ENCODE measurements at places on chromosomes 13 and 19.

DNA sequence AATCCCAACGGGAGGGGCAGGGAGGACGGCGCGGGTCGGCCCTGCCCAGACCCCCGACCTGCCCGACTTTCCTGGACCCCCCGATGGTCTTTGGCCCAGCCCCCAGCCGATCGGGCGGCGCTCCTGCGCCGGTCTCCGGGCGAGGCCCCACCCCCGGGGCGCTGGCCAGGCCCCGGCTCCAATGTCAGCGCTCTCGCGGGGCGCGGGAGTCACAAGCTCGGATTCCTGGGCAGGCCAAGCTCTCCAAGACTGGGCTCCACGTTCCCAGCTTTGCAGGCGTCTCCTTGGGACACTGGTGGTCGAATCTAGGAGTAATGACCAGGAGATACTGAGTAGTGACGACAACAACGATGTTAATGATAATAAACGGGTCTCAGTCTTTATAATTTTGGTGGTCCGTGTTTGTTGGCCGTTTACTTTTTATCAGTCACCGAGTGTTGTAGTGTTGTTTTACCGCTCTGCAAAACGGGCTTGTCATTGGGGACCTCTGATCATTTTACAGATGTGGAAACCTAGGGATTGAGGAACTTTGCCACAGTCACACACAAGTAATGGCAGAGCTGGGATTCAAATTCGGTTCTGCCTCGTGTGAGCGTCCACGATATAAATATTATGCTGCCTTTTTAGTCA, 545 bp downstream of the RAD23A start:
- no peak for DNase-seq

DNA sequence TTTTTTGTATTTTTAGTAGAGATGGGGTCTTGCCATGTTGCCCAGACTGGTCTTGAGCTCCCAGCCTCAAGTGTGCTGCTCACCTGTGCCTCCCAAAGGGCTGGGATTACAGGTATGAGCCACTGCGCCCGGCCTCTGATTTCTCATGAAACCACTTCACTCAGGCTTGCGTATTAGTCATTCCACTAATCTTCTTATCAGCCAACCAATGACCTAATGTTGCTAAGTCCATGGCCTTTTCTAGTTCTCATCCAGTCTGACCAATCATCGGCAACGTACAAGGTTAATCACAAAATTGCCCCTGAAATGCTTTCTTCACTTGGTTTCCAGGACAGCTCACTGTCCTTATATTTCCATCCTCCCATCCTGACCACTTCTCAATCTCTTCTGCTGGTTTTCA, 605.3 kb upstream of the SLC10A2 start:
- DNase-seq = no peak

- no peak for DNase-seq
Observed at GRCh38 chr19:34235425-34235940, 18.9 kb upstream of the GARRE1 start.

- no peak for DNase-seq
Observed at GRCh38 chr13:52921194-52921593, 72.8 kb upstream of the PCDH8 start.

- no peak for DNase-seq
Observed at GRCh38 chr13:93552596-93552995, 326.0 kb downstream of the GPC6 start.

DNA sequence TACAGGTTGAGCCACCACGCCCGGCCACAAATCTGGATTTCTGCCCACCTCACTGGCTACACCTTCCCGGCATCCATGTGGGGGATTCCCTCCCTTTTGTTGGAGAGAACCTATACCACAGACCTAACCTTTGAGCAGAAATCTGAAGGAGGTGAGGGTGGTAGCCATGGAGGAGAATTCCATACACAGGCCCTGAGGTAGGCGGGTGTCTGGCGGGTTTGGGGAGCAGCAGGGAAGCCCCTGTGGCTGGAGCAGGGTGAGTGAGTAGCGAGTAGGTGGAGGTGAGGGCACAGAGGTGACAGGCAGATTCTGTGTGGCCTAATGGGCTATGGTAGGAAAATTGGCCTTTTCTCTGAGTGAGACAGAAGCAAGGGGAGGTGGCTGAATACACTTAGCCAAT, 10.6 kb downstream of the EIF3K start:
- no peak for DNase-seq

GRCh38 chr13:25242956-25243355, 44.3 kb downstream of the MTMR6 start:
- no peak for DNase-seq

GRCh38 chr13:113152984-113153809, 5.3 kb upstream of the PROZ start:
- DNase-seq = no peak

DNA sequence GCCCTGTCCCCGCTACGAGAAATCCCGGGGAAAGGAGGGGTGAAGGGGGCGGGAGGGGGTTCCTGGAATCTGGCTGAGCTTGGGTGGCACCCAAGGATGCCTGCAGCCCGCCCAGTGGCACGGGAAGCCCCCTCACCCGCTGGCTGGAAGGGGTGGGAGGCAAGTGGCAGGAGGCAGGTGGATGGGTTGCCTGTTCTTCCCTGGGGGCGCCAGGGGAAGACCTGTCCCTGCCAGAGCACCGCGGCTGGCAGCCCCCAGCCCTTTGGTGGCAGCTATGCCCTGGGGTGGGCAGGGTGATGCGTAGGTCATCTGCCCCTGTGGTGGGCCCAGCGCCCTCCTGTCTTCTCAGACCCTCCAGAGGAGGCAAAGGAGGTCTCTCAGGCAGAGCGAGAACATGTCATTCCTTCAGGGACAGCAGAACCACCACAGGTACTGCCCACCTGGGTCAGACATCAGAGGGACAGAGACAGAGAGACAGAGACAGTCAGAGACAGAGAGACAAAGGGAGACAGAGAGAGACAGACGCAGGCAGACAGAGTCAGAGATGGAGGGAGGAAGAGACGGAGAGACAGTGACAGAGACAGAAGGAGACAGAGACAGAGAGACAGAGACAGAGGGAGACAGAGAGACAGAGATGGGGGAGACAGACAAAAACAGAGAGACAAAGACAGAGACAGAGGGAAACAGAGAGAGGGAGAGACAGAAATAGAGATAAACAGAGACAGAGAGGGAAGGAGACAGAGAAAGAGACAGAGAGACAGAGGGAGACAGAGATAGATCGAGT, 36.7 kb downstream of the EFNA2 start:
- DNase-seq = no peak

DNA sequence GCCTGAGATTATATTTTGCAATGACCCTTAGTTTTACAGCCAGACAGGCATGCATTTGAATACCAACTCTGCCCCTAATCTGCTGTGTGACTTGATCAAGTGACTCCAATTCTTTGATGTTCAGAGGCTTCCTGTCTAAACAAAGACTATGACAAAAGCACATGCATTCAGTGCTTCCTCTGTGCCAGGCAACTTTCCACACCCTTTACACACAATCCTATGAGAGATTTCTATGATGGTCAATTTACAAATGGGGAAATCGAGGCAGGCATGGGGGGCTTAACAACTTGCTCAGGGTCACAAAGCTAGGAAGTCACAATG, 3.7 kb upstream of the LYPD3 start:
- DNase-seq = no peak

GRCh38 chr19:47610902-47611301, 2.0 kb downstream of the BICRA start:
- no peak for DNase-seq

DNA sequence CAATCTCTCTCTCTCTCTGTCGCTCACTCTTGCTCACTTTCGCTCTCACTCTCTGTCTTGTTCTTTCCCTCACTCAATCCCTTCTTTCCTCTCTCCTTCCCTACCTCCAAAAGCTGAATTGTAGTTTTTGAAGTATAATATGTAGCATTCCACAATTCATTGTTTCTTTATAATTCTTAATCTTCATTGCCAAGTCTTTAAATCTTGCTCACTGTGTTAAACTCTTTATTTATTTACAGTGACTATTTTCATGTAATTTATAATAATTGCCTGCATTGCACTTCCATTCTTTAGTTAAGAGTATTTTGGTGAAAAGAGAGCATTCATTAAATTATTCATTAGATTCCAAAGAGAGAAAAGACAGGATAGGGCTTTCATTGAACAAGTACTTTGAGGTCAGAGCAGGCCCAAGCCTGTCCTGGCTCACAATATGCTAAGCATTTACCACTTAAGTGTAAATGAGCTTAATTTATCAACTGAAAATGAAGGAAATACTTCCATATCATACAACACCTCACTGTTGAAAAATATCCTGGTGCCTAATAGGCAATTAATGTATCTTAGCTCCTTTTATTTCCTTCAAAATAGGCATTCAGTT, 257.4 kb upstream of the SLITRK1 start:
- DNase-seq = no peak

GRCh38 chr19:41174297-41174928, 18.6 kb upstream of the CYP2S1 start:
- no peak for DNase-seq

GRCh38 chr13:23618341-23618740, 48.1 kb downstream of the TNFRSF19 start:
- DNase-seq = no peak

- DNase-seq = no peak
Observed at GRCh38 chr19:4018140-4018613, 10.6 kb downstream of the PIAS4 start.

DNA sequence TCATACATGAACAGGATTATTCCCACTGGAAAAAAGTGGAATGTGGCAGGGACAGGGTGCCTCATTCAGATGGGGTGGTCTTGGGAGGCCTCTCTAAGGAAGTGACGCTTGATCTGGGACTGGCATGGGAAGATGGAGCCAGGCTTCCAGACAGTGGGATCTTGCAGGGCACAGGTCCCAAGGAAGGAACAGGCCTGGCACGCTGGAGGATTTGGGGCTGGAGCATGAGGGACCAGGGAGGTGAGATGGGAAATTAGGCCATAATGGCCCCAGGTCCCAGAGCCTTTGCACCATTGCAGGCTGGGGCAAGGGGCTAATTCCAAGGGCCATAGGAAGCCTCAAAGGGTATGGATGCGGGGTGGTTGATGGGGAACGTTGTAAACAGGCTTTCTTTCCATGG, 9.2 kb downstream of the ZNF536 start:
- DNase-seq = no peak

DNA sequence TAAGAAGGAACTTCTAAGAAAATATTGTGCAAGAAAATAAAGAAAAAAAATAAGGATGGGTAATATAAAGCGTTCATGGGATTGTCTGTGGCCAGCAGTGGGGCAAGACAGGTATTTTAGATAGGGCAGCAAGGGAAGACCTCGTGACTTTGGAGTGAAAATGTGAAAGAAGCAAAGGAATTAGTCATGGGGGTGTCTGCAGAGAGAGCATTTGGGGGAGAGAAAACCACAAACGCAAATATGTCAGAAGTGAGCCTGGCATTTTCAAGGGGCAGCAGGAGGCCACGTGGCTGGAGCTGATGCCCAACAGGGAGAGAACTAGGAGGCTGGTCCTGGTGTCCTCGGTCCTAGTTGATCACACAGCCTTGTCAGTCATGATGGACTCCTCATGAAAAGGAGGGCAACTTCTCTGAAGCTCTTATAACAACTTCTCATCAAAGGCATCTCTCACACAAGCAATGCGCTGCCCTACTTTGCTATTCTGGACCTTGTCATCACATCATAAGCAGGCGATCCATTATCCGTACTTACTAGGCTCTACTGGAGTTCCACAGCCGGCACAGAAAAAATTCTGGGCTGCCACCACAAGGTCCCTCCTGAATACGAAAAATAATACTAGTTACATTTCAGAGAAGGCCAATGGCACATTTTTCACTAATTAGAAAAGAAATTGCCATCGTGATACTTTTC, 31.0 kb downstream of the RUBCNL start:
- no peak for DNase-seq

GRCh38 chr13:99626461-99627082, 125.3 kb downstream of the TM9SF2 start:
- no peak for DNase-seq

- peak; percentile 26 for DNase-seq
Observed at GRCh38 chr13:105848494-105848893, 687.0 kb downstream of the EFNB2 start.

GRCh38 chr19:19209372-19209771, 2.4 kb upstream of the NCAN start:
- no peak for DNase-seq

- DNase-seq = no peak
Observed at GRCh38 chr13:90477216-90477615, 870.3 kb upstream of the MIR17HG start.

DNA sequence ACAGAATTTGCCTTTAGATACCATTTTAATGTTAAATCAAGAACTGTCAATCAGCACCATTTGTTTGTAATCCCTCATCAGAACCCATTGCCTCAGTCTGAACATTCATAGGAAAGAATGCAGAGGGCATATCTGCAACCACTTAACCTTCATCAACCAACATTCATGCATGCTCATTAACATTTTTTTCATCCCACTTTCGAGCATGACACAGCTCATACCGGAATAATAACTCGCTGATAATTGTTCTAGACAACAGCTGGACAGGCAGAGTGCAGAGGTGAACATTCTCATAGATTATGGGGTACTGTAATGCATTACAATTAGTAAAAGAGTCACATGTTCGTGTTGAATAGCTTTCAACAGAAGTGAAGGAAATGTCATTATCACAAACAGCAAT, 216.8 kb downstream of the DIAPH3 start:
- DNase-seq = no peak

DNA sequence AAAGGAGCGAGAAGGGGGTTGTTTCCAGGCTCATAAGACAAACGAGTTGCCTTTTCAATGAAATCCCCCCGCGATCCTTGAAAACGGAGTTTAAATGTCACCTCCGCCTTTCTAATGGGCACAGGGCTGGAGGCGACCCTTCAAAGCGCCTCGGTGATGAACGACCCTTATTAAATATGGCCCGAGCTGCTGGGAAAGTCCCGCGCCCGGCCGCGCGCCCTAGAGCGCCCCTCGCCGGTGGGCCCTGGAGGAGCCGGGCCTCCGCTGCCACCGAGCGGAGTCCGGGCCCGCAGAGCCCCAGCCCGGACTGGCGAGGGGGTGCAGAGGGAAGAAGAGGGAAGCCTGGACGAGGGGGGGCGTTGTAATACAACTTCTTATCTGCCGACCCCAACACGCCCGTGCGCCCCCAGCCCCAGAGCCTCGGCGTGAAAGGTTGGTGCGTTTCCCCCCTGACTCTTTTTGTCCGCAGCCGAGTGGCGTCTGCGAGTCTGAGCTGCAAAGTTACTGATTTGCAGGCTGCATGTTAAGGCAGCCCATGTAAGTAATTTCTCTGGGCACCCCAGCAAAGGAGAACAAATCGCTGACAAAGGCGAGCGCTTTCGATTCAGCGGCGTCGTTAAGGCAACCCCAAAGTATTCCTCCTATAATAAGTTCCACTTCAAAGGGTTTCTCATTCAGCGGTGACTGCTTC, 11.9 kb downstream of the ZIC5 start:
- DNase-seq = no peak

- no peak for DNase-seq
Observed at GRCh38 chr13:85662186-85662585, 137.0 kb downstream of the SLITRK6 start.

- DNase-seq = no peak
Observed at GRCh38 chr19:35342430-35342829, 5.3 kb upstream of the FFAR1 start.

Data from keratinocyte (primary cell).